C1 segment of cervical spinal cord (tissue), 14 donors: ENCODE measurements at places on chromosomes 7 and 10.

- DNase-seq = no peak
These were observed 5.4 kb downstream of the CEP41 start for GRCh38 chr7:130435311-130435854.

DNA sequence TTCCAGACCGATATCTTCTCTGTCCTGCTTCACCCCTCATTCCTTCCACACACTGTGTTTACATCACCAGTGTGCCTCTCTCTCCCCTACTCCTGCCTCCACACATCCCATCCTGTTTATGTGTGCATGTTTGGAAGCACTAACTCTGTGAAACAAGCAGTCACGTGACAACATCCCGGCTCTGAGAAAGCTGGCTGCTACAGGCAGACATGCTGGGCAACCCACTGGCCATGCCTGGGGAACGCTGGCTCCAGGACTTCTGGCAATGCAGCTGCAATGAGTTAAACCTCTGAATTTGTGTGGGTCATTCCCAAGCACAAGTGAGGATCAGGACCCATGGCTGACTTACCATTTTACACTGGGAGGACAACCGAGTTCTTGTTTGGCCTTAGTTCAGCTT, 74.0 kb downstream of the WNT2 start:
- DNase-seq = peak; percentile 36

DNA sequence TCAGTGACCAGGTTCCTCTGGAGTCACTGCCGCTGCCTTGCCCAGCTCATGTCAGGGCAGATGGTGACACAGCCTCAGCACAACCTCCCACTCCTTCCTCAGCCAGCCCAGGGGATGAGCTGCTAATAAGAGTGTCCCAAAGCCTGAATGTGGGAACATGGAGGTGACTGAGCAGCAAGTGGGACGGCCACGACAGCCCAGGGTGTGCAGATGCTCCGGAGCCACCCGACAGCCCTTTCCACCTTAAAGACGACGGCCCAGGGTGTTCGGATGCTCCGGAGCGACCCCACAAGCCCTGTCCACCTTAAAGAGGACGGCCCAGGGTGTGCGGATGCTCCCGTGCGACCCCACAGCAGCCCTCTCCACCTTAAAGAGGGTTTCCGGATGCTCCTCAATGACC, 89.2 kb downstream of the DIP2C start:
- no peak for DNase-seq

GRCh38 chr10:26242706-26243350, 26.3 kb downstream of the GAD2 start:
- no peak for DNase-seq

GRCh38 chr7:11648101-11648500, 183.9 kb downstream of the THSD7A start:
- no peak for DNase-seq

- no peak for DNase-seq
These were observed 50.4 kb upstream of the NFE2L3 start for GRCh38 chr7:26101361-26102151.

DNA sequence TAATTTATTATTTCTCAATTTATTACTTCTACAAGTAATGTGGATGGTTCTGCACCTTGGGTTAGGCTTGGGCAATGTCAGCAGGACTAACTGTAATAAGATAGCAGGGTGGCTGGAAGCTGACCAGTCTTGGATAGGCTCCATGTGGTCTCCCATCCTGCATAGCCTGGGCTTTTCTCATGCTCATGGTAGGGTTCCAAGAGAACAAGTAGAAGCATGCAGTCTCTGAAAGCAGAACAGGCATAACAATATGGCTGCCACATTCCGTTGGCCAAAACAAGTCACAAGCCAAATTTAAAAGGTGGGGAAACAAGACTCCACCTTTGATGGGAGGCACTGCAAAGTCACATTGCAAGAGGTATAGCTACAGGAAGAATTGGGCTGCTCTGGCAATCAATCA, 98.6 kb upstream of the MDFIC start:
- no peak for DNase-seq

DNA sequence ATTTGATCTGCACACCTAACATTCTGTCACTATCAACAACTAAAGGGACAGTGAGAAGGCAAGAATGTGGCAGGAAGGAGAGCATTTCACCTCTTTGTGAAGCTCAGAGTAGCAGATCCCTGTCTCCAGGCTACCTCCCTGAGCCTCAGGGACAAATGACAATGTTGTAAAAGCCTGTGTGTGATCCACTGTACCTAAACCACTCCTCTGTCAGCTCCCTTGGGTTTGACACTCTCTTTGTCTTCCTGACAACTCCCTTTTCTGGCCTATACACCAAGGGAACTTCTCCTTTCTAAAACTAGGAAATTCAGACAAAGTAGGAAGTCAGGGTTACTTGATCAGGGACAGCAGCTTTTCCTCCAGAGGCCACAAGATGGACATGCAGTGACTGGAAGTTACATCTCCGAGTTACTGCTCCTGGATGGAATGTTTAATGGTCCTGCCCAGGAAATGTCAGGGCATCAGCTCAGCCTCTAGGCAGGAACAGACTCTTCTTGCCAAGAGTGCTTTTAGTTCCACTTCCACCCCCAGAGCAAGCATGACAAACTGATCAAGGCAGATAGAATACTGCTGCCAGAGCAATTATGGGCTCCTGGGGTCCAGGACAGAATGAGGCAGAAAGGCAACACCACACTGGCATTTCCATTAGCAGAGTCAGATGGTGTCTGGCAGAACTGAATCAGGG, 1014.5 kb upstream of the LRRTM3 start:
- no peak for DNase-seq

- DNase-seq = no peak
These were observed 149.2 kb downstream of the RPS24 start for GRCh38 chr10:78182841-78183240.

DNA sequence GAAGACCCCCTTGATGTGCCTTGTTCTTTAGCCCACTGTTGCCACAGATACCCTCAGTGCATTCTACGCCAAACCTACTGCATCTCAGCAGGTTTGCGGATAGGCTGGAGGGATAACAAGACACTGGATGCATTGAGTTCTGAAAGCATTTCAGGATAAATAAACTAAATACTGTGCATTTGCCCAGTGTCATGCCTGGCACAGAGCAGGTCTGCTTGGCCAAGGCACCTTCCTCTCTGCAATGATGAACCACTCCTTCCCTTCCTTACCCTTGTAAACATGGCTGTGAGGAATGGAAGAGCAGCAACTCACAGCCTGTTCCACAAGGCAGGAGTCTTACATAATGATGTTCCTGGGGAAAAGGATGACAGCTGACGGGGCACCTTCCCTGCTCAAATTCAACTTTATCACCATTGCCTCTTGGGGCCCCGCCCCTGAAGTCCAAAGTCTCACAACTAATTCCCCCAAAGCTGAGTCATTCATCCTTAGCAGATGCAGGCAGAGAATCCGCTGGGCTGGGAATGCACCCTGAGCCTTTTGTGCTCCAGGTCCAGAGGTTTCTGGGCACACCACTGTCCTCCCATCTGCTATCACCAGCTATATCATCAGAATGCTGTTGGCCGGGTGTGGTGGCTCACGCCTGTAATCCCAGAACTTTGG, 11.6 kb downstream of the DDX56 start:
- DNase-seq = no peak

GRCh38 chr7:129376076-129376777, 58.0 kb upstream of the STRIP2 start:
- no peak for DNase-seq

DNA sequence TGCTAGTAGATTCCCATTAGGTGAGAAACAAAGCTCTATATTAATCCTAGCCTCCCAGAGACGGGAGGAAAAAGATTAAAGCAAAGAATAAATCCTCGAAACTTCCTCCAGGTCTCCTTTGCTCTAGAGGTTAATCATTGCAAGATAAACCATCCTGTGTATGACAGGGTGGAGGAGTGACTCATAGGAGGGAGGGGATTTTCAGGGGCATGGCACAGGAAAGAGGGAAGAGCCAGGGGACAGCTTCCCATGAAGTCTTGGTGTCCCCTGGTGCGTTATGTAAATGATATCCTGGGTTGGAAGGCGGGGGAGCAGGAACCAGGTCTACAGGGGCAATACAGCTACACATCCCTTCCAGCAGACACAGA, 780 bp downstream of the CYP3A5 start:
- DNase-seq = no peak

DNA sequence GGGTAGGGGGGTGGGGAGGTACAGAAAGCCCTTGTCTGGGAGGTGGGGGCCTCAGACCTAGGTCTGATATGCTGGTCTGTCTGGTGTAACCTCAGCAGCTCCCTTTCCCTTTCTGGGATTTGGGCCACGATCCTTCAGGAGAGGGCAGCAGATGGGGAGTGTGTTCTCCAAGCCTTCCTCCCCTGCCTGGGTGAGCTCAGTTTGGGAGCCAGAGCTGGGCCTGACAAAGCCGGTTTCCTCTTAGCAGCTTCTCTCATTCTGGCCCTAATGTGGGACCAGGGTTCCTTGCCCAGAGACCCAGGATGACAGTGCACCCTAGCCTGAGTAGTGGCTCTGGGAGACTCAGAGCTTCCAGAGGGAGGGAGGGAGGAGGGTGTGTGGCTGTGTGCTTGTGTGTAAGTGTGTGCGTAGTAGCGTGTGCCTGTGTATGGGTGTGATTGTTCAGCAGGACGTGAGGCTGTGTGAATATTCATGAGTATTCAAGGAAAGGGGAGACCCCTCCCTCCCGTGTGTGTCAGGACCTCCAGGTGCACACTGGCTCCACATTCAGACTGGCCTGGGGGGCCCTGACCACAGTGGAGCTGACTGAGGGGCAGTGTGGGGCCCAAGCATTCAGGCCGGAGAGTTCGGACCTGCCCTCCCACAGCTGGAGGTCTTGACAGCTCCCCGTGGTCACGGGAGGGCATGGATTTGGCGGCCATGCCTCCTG, 96.5 kb downstream of the ZMIZ1 start:
- DNase-seq = no peak
